ENCODE measurements at places on chromosomes 2 and 18.

DNA sequence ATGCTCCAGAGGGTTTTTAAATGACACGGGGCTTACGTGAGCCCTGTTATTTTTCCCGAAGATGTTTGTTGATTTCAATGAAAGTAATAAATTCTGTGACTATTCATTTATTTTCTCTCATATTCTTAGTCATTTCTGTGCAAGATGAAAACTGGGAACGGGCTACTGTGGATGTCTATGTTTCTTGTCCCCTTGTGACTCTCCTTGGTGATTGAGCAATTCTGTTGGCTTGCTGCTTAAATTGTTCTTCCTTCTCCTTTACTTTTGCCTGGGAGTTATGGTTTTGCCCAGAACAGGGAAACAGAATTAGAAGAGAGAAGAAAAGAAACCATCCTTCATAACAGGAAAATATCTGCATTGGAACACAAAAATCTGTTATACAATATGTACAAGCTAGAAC, 508.2 kb upstream of the DSEL start:
- H3K4me1 ChIP-seq, result no peaks in the 10 kb centered on the region
- no peak for DNase-seq
- H3K4me3 ChIP-seq, result no peak overlapping the region

- no peaks in the 10 kb centered on the region for H3K36me3 ChIP-seq
- no peak overlapping the region for H3K4me3 ChIP-seq
Measured at GRCh38 chr2:202815548-202816360, 55.8 kb downstream of the ICA1L start.

DNA sequence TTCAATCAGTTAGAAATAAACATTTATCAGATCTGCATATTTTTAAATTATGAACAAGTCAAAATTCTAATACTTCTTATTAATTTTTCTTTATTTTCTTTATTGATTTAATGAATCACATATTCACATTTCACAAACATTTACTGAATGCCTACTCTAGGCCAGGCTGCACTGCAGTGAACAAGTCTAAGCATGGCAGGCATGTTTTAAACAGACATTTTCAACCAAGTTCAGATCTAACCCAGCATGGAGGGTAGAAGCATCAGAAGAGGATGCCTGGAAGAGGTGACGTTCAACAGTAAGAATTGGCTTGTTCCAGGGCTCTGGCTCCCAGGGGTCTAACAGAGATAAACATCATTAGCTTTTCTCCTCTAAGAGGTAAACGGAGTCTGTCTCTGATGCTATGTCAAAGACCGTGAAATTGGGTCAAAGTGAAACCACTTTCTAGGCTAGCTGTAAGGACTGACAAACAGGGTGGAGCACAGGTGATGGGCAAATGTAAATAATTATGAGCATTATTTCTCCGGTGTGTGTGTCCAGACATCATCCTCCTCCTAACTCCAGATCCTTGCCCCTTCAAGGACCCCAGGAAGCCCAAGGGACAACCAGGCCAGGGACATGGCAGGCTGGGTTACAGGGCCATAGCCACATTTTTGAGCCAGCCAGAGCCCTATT, 50.6 kb downstream of the UNC50 start:
- H3K4me3 ChIP-seq, result no peak overlapping the region
- no peak overlapping the region for H3K27ac ChIP-seq
- H3K27me3 ChIP-seq, result no peaks in the 10 kb centered on the region
- DNase-seq, result no peak

DNA sequence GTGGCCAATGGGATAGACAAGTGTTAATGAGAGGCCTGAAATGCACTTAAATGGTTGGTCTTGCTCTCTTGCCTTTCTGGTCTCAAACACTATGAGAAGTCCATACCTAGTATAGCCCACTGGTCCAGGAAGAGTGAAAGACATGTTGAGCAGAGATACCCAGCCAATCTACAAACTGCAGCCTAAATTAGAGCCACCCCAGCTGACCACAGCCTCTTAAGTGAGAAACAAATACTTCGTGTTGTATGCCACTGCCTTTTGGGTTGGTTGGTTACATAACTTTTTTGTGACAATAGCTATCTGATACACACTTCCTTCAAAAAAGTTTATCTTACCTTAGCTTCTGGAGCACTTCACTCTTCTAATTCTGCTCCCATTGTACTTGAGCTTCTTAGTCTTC, 8.8 kb upstream of the EXOC6B start:
- no peak overlapping the region for H3K4me3 ChIP-seq
- H3K27ac ChIP-seq, result no peak overlapping the region
- H3K27me3 ChIP-seq, result no peaks in the 10 kb centered on the region
- no peaks in the 10 kb centered on the region for H3K36me3 ChIP-seq
- H3K4me1 ChIP-seq, result no peaks in the 10 kb centered on the region

GRCh38 chr2:98928242-98928641, 7.8 kb downstream of the CRACDL start:
- no peaks in the 10 kb centered on the region for H3K27me3 ChIP-seq
- no peaks in the 10 kb centered on the region for H3K36me3 ChIP-seq
- DNase-seq, result no peak
- no peak overlapping the region for H3K27ac ChIP-seq
- no peak overlapping the region for H3K4me3 ChIP-seq
- no peaks in the 10 kb centered on the region for H3K4me1 ChIP-seq

DNA sequence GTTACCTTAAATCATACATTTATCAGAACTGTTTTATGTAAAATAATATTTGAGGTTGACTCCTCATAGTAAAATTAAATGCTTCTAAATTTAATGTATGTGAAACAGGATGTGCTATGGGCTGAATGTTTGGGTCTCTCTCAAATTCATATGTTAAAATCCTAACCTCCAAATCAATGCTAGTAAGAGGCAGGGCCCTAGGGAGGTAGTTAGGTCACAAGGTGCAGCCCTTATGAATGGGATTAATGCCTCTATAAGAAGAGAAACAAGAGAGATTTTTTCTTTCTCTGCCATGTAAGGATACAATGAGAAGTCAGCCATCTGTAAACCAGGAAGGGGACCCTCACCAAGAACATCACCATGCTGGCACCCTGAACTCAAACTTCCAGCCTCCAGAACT, 67.2 kb upstream of the ETAA1 start:
- H3K27ac ChIP-seq, result no peak overlapping the region
- H3K4me3 ChIP-seq, result peak overlapping the region; percentile 20
- peaks cover 5% of the 10 kb centered on the region for H3K4me1 ChIP-seq
- DNase-seq, result no peak
- peaks cover 5% of the 10 kb centered on the region for H3K36me3 ChIP-seq

DNA sequence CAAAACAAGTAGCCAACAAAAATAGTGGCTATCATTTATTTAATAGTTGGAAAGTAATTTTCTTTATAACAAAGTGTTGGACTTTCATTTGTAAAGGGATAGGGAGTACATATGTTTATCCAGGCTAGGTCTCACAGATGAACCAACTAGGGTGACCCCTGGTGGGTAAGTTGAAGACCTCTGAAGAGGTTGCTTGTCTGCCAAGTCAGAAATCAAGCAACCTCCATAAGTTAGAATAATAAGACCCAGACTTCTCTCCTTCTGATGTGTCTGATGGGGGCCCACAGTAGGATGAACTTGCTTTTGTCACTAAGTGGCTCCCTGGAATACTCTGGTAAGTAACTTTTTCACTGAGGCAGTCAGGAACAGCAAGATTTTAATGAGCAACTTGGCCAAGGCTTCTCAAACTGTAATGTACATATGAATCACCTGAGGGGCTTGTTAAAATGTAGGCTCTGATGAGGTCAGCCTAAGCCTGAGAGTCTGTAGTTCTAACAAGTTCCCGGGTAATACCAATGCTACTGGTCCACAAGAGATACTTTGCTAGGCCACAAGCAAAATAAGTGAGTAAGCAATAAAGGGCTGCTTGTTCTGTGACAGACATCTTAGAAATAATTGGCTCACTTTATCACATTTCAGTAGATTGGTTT, 319.6 kb downstream of the PIK3C3 start:
- no peak overlapping the region for H3K4me3 ChIP-seq
- H3K4me1 ChIP-seq, result no peaks in the 10 kb centered on the region
- no peaks in the 10 kb centered on the region for H3K36me3 ChIP-seq
- no peaks in the 10 kb centered on the region for H3K27me3 ChIP-seq
- DNase-seq, result no peak

- H3K27ac ChIP-seq, result no peak overlapping the region
- H3K36me3 ChIP-seq, result peaks cover 6% of the 10 kb centered on the region
- H3K4me1 ChIP-seq, result no peaks in the 10 kb centered on the region
- peak overlapping the region; percentile 79 for H3K4me3 ChIP-seq
- no peaks in the 10 kb centered on the region for H3K27me3 ChIP-seq
Measured at GRCh38 chr2:27428978-27429541, 629 bp downstream of the NRBP1 start.

- H3K27me3 ChIP-seq, result no peaks in the 10 kb centered on the region
- no peak overlapping the region for H3K4me3 ChIP-seq
- peaks cover 13% of the 10 kb centered on the region for H3K4me1 ChIP-seq
- no peak for DNase-seq
- H3K27ac ChIP-seq, result no peak overlapping the region
Measured at GRCh38 chr2:237592425-237592980, 2.0 kb upstream of the RAB17 start.

DNA sequence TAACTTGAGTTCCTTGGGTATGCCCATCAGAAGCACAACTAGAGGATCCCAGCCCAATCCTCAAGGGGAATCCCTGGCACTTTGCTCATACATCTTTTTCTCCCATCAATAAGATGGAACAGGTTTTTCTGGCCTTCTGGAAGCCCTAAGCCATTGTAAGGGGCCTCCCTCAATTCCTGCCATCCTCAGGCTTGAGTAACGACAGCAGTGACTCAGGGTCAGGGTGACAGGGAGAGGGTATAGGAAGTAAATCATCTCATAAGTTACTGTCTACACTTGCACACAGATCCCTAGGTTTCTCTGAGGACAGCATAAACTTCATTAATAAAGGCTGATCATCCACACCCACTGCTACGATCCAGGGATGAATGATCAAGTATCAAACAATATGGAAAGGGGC, 35.0 kb downstream of the AMER3 start:
- no peaks in the 10 kb centered on the region for H3K27me3 ChIP-seq
- no peak overlapping the region for H3K4me3 ChIP-seq
- H3K27ac ChIP-seq, result no peak overlapping the region
- no peak for DNase-seq
- H3K36me3 ChIP-seq, result no peaks in the 10 kb centered on the region
- no peaks in the 10 kb centered on the region for H3K4me1 ChIP-seq

DNA sequence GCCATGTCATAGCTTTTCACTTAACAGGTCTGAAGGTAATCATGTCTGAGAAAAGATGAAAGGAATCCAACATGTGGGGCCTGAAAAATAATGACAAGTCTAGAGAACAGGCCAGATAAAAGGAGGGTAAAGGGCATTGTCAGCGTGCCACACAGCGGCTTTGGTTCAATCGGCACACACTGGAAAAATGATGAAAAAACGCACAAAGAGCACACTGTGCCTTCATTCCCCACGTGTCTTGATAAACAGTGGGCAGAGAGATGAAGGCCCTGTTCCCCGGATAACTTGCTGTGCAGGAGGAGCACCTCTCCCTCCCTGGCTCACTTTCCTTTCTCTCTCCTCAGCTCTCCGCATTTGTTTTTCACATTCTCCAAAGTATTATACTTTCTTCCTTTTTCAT, 766.3 kb downstream of the TDRD15 start:
- no peaks in the 10 kb centered on the region for H3K4me1 ChIP-seq
- H3K36me3 ChIP-seq, result no peaks in the 10 kb centered on the region
- DNase-seq, result no peak
- H3K27ac ChIP-seq, result no peak overlapping the region
- H3K27me3 ChIP-seq, result no peaks in the 10 kb centered on the region

DNA sequence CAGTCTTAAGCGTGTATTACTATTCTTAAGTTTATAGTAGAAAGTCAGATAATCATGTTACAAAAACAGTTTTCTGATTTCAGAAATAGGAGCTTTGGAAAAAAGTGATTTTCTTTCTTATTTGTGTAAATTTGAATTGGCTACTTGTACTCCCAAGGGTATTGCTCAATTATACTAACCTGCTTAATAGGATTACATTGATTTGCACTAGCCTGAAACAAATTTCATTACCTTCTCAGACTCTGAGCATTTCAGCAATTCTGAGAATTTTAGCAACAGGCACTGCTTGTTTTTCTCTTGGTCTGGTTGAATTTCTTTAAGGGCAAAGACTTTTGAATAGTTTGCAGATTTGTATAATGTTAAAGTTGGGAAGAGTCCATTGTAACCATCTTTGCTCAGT, 87.2 kb upstream of the NXPH2 start:
- no peak overlapping the region for H3K27ac ChIP-seq
- no peaks in the 10 kb centered on the region for H3K27me3 ChIP-seq
- H3K4me3 ChIP-seq, result no peak overlapping the region
- H3K36me3 ChIP-seq, result no peaks in the 10 kb centered on the region

GRCh38 chr2:219041252-219041651, at the start of gene CFAP65:
Gene CFAP65 (minus strand): TSS chr2:219041516. CDS start chr2:219039048, 2,468 bp downstream.
- no peak within 1 kb of the TSS for H3K27ac ChIP-seq
- H3K4me3 ChIP-seq, result peak within 1 kb of the TSS; percentile 24
- H3K27me3 ChIP-seq, result no peaks in the 10 kb centered on the region
- no peaks in the 10 kb centered on the region for H3K4me1 ChIP-seq
- no peaks in the 10 kb centered on the region for H3K36me3 ChIP-seq

GRCh38 chr18:27581296-27581904, 396.3 kb upstream of the CHST9 start:
- H3K27ac ChIP-seq, result no peak overlapping the region
- no peaks in the 10 kb centered on the region for H3K4me1 ChIP-seq
- H3K4me3 ChIP-seq, result no peak overlapping the region
- no peaks in the 10 kb centered on the region for H3K27me3 ChIP-seq

- no peak overlapping the region for H3K27ac ChIP-seq
- DNase-seq, result no peak
- no peaks in the 10 kb centered on the region for H3K4me1 ChIP-seq
- H3K27me3 ChIP-seq, result no peaks in the 10 kb centered on the region
Measured at GRCh38 chr18:28134774-28135173, 42.2 kb downstream of the CDH2 start.

DNA sequence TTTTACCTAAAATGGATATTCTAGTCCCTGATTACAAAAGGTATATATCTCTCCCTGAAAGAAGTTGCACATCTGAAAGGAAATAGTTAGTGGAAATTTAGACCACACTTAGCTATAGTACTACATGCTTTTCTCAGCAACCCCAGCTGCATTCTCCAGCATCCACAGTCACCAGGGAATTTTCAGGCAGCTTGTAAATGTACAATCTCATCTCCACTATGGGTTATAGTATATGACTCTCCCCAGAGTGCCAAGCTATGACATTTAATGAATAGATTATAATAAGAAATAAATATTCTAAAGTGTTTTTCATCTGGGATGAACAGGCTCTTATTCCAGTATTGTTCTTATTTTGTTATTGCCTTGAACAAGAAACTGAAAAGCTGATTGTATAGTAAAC, 197.6 kb upstream of the HNRNPA3 start:
- H3K27ac ChIP-seq, result no peak overlapping the region
- no peaks in the 10 kb centered on the region for H3K4me1 ChIP-seq
- DNase-seq, result no peak
- no peaks in the 10 kb centered on the region for H3K36me3 ChIP-seq
- H3K4me3 ChIP-seq, result no peak overlapping the region

DNA sequence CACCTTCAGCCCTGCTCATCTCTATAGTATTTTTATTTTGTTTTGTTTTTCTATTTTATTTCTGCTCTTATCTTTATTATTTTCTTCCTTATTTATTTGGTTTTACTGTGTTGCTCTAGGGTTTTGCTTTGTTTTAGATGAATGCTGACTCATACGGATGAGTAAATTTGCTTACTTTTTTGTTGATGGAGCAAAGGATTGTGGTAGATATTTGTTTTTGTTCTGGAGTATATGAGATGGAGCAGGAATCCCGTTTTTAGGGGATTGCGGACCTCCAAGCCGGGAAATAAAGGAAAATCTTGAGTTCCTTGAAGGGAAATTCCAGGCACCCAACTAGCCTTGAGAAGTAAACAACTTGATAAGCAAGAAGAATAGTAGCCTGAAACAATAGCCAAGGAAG, 15.3 kb upstream of the COLEC12 start:
- no peaks in the 10 kb centered on the region for H3K4me1 ChIP-seq
- no peaks in the 10 kb centered on the region for H3K27me3 ChIP-seq
- no peak overlapping the region for H3K4me3 ChIP-seq
- no peak overlapping the region for H3K27ac ChIP-seq
- DNase-seq, result no peak
